ENCODE measurements at places on chromosomes 6 and 20.

DNA sequence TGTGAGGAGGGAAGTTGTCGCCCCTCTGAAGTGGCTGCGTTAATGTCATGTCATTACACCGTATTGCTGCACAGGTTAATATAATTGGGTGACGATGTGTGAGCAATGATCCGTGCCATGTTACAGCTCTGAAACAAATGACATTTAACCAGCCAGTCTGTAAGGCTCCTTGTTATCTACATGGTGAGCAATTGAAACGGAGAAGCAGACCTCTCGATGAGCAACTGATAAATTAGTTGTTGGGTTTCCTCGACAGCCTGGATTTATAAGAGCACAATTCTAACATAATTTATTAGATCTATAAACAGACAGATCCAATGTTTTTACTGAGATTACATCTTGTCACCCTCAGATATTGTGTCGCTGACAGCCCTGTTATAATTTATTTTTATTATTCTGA lies 49.9 kb upstream of the MAFB start:
- no peak for DNase-seq

GRCh38 chr20:58388882-58389323 lies at the start of gene VAPB:
Gene VAPB (plus strand): TSS chr20:58389229. CDS start chr20:58389460, 231 bp downstream.
- DNase-seq, result peak; percentile 97

DNA sequence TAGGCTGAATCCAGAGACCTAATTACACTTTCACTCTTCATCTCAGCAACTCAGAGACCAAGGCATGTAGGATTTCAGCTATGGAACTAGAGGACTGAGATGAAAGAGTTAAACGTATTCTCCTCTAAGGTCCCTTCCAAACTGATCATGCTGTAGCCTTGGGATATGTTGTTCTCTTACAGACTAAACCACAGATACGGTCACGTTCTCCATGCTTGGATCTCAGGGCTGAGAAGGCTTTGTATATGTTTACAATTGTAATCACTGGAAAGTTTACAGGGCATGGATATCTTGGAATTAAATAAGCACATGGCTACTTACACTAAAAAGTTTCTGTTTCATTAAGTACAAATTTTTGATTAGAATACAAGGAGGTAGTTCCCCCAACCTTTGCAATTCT lies 50.1 kb downstream of the PKIB start:
- DNase-seq, result no peak

GRCh38 chr6:71284785-71285184 lies 3.8 kb upstream of the OGFRL1 start:
- no peak for DNase-seq

DNA sequence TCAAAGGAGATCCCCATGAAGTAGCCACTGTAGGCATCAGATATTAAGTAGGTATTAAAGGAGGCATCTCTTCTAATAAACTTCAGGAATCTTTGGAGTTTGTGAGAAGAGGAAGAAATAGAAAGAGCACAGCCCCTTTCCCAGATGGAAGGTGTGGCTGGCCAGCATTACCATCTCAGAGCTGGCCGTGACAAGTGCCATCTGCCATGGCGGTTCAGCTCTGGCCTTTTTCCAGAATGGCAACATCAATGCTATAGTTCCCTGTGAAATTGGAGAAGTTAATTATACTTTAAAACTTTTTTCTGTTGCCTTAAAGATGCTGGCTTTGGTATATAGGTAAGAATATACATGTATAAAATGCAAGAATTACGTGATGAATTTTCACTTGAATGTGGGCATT lies 51.9 kb upstream of the MCUR1 start:
- DNase-seq, result no peak

All from muscle of back (tissue), 13 donors.